ENCODE measurements at places on chromosomes 13 and 19. TPM values are rescaled to one million over a fixed set of nuclear protein-coding genes. Genes with fewer than 3 reads are reported as not detected.
A peak's percentile ranks its signal among the peaks of the same experiment; 100 is the strongest.

The ZNF835 gene
- total RNA-seq = 0.37 TPM

The CHMP2A gene
- total RNA-seq = 163 TPM

The ZNF541 gene
- total RNA-seq = not detected

- peak; percentile 60 for DNase-seq
Measured at GRCh38 chr19:14383661-14384555, 2.7 kb downstream of the ADGRE5 start.

DNA sequence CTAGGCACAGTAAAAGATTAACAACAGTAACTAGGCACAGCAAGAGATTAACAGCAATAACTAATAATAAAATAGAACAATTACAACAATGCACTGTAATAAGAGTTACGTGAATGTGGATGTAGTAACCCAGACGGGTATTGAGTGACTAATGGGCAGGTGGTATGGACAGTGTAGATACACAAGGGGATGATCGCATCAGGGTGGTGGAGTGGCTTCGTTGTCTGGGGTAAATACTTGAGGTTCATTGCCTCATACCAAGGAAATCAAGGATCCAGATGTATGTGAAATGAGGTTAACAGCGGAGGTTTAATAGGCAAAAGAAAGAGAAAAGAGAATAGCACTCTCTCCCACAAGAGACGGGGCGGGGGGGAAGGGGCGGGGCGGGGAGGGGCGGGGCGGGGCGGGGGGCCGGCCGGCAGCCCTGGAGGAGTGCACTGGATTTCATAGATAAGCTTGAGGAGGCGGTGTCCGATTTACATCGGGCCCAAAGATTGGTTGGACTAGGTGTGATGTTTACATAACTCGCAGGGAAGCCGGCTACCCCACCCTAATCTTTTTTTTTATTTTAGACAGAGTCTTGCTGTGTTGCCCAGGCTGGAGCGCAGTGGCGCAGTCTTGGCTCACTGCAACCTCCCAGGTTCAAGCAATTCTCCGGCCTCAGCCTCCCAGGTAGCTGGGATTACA is 106.3 kb downstream of the KCTD15 start:
- no peak for DNase-seq

DNA sequence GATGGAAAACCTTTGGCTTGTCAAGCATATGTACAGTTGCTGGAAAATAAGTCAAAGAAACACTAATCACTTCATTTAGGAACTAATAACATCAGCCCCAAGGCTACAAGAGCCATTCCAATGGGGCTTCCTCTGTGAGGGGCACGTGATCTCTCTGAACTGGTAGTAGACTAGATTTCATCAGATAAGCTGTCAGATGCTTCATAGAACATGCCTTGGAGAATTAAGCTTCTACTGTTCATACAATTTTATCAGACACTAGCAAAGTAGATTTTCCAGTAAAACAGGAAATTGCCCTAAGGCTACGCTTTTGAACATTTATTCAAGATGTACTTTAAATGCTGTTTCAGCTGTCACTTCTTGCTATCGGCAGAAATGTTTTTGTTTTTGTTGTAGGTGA is 107.8 kb downstream of the EDNRB start:
- DNase-seq = no peak

DNA sequence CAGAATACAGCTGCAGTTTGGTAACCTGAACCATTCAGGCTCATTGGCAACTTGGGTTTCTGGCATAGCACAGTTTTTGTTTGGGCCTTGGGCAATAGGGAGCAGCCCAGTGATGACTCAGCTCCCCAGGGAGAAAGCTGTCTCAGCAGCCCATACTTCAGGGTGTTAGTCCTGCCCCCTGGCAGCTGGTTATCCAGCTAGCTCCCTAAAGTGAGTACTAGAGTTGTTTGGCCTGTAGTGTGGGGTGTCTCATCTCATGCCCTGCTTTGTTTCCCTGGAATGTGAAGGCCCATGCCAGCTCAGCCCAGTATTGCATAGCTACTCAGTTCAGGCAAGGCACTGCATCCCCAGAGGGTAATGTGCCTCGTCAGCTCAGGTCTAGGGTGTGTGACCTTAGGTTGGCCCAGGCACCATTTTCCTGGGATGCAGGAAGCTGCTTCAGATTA is 18.2 kb upstream of the ZNF543 start:
- no peak for DNase-seq

The CASP14 gene
- not detected for total RNA-seq
